Activated effector memory CD4-positive, alpha-beta T cell treated with Interleukin-2 at 50 U/mL for 16 hours (primary cell): ENCODE measurements at places on chromosomes 4 and X.

GRCh38 chrX:38117485-38117884, 103.2 kb downstream of the SRPX start:
- no peak for DNase-seq

DNA sequence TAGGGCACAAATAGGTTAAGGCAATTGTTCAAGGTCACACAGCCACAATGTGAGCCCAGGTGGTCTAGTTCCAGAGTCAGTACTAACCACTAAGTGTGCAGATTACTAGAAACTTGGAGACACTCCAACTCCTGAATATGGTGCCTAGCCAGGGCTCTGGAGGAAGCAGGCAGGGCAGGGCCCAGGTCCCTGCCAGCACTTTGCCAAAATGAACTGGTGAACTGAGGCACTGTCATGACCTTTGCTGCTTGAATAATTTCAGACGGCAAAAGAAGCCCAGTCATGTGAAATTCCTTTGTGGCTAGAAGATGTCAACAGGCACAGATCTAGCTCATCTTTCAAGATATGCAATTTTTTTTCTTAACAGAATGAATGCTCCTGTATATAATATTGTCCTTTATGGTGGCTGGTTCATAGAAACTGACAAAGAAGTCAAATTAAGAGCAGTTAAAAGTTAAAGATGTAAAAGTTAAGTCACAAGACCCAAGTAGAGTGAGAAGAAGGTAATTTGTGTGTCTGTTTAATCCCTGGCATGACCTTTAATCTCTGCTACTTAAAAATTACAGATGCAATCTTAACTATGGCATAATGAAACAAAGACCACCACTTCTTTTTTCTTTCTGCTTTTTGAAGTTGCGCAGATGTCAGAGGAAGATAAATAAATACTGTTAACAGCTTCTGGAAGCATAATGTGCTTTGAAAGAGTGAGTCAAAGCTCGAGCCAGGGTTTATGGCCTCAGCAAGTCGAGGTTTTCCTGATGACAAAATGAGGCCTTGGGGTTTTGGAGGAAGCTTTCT, 54.1 kb downstream of the SHROOM3 start:
- no peak for DNase-seq

DNA sequence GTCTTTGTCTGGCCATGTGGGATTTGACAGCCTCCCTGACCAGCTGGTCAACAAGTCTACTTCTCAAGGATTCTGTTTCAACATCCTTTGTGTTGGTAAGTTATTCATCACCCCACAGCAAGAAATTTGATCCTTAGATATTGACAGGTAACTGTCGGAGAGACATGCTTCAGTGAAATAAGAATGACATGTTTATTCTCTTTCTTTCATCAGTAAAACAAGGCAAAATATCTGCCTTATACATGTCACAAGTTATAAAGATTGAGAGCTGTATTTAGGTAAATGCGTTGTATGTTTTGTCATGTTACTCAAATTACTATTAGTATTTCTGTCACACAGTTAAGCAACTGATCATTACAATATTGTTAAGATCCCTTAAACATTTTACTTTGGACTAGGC, 46.9 kb downstream of the SEPTIN11 start:
- no peak for DNase-seq

GRCh38 chrX:13008851-13009250, 33.9 kb downstream of the TMSB4X start:
- no peak for DNase-seq

DNA sequence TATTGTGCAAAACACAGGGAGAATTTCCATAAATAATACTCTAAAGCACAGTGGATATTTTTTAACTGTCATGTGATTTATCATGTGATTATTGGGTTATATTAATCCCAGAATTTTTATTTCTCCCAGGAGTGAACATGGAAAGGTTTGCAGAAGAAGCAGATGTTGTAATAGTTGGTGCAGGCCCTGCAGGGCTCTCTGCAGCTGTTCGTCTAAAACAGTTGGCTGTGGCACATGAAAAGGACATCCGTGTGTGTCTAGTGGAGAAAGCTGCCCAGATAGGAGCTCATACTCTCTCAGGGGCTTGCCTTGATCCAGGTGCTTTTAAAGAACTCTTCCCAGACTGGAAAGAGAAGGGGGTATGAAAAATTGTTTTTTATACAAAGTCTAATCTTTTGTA, 10.0 kb downstream of the ETFDH start:
- no peak for DNase-seq

GRCh38 chrX:110146521-110146920, 143.6 kb downstream of the TMEM164 start:
- DNase-seq: no peak

DNA sequence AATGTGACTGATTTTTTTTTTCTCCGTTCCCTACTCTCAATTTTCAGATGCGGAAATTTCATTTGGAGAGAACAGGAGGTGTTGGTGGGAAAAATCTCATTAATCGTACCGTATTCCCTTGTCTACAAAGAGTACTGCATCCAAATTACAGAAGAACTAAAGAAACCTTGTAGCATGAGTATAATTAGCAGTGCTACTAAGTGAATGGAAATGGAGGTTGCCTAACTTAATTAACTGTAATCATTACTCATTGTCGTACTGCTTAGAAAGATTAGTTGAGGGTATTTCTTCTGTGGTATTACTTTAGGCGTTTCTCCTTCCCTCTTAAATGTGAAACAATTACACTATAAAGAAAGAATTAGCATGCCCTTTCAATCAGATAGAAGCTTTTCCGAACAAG, 81.7 kb downstream of the DMD start:
- DNase-seq: no peak

DNA sequence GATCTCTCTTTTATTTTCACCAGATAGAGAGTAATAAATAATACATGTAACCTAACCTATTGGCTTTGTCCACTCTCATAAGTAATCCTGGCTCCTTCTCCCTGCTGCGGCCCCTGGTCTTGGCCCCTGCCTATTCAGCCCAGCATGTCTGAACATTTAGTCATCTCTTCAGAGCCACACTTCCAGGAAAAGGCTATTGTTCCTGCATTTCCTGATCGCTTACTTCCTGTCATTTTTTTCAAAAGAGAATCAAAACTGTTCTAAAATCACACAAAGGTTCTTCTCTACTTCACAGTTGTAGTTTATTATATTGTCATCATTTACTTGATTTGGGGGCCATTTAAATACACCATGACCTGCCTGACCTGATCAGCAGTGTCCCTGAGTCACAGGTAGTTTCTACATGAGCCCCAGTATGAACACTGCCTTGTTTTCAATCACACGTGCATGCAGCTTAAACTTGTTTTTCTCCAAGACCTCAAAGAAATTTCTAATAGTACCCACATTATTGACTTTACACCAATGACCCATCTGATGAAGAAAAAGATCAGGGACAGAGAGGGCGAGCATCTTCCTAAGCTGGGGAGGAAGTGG, 47.4 kb upstream of the KDR start:
- DNase-seq: no peak

DNA sequence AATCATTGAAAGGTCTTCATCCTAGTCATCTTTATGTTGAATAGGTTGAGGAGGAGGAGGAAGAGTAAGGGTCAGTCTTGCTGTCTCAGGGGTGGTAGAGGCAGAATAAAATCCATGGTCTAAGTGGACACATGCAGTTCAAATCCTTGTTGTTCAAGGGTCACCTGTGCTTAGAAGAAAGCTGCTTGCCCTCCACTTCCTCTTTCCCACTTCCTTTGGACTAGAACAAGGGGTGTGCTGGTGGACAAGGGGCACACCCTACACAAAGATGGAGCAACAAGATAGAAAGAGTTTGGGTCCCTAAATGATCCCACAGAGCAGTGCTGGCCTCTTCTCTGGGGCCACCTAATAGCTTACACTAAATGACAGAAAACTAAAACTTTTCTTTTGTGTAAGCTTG, 47.9 kb downstream of the HSD17B13 start:
- no peak for DNase-seq

DNA sequence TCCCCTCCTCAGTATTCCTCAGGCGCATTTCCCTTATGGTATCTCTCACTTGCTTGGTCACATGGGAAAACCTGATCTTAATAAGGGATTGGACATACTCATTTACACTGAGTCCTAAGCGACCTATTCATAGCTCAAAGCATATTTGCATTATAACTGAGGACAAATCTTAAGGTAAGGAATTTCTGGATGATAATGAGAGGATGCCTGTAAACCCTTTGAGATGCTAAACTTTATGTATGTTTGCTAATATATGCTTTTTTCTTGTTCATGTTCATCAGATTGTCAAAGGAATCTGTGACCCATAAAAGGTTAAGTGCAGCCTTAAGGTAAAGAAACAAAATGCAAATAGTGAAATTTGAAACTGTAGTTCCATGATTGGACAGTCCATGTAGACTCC, 53.8 kb upstream of the TRPC5OS start:
- no peak for DNase-seq

GRCh38 chr4:12041828-12042227, 613.1 kb upstream of the HS3ST1 start:
- DNase-seq: no peak
